A549 treated with Hydrocortisone at 1 μM for 4 hours (cell line): ENCODE measurements at places on chromosomes 13 and 19. TPM values are rescaled to one million over a fixed set of nuclear protein-coding genes. Genes with fewer than 3 reads are reported as not detected.

MAB21L1 gene
- total RNA-seq = not detected in 5 replicates

RYR1 gene
- 5.2 to 6.8 TPM (median 6.4 TPM) in 5 replicates for total RNA-seq

SAE1 gene
- 197 to 260 TPM (median 209 TPM) in 5 replicates for total RNA-seq

IL17D gene
- total RNA-seq = 0.88 to 1.7 TPM (median 1.3 TPM) in 5 replicates

CGB8 gene
- total RNA-seq = 1.4 to 3.7 TPM (median 2.8 TPM) in 5 replicates

NTF4 gene
- 0.24 to 0.99 TPM (median 0.45 TPM) in 5 replicates for total RNA-seq

SIGLEC5 gene
- not detected in 5 replicates for total RNA-seq

EFNB2 gene
- 3.9 to 5.7 TPM (median 4.9 TPM) in 5 replicates for total RNA-seq

OR10H5 gene
- total RNA-seq = not detected in 5 replicates

ZNF20 gene
- total RNA-seq = 0.08 to 0.44 TPM (median 0.20 TPM) in 4 of 5 replicates, not detected in the other

ERF gene
- total RNA-seq = 105 to 120 TPM (median 116 TPM) in 5 replicates

MISP gene
- total RNA-seq = 73.4 to 86.5 TPM (median 79.6 TPM) in 5 replicates

C5AR1 gene
- total RNA-seq = 1.5 to 2.8 TPM (median 2.1 TPM) in 5 replicates

ZNF724 gene
- 0.55 to 1.1 TPM (median 0.83 TPM) in 5 replicates for total RNA-seq

ZNF154 gene
- not detected in 5 replicates for total RNA-seq

MEIOSIN gene
- total RNA-seq = 0.03 to 0.12 TPM (median 0.05 TPM) in 5 replicates

ARHGAP45 gene
- 3.2 to 4.9 TPM (median 4.7 TPM) in 5 replicates for total RNA-seq

SLITRK5 gene
- total RNA-seq = 0.51 to 0.60 TPM (median 0.58 TPM) in 5 replicates

HIF3A gene
- total RNA-seq = 0.03 to 0.09 TPM (median 0.05 TPM) in 4 of 5 replicates, not detected in the other

TNNI3 gene
- 4.8 to 7.9 TPM (median 7.6 TPM) in 5 replicates for total RNA-seq

ZNF555 gene
- total RNA-seq = 1.4 to 2.5 TPM (median 2.5 TPM) in 5 replicates

APOC4 gene
- total RNA-seq = not detected in 5 replicates

ZNF490 gene
- 0.39 to 1.7 TPM (median 0.70 TPM) in 5 replicates for total RNA-seq

RFPL4AL1 gene
- 0.28 TPM in 1 of 5 replicates, not detected in the others for total RNA-seq

TTC9B gene
- total RNA-seq = 0.16 to 0.79 TPM (median 0.45 TPM) in 5 replicates

ACP7 gene
- total RNA-seq = 0.05 to 0.25 TPM (median 0.07 TPM) in 5 replicates

LGALS14 gene
- total RNA-seq = not detected in 5 replicates

ZNF808 gene
- 0.07 to 0.17 TPM (median 0.11 TPM) in 4 of 5 replicates, not detected in the other for total RNA-seq

FFAR1 gene
- total RNA-seq = 0.07 TPM in 2 of 5 replicates, not detected in the others

PSG7 gene
- total RNA-seq = 0.10 TPM in 1 of 5 replicates, not detected in the others

ZSCAN4 gene
- not detected in 5 replicates for total RNA-seq
